LoVo (cell line): ENCODE measurements at places on chromosomes 6 and 20.
A peak's percentile ranks its signal among the peaks of the same experiment; 100 is the strongest.

- no peak for DNase-seq
These were observed 125.4 kb downstream of the MAN1A1 start for GRCh38 chr6:119224095-119224701.

GRCh38 chr20:34345402-34345736, 17.7 kb upstream of the ITCH start:
- DNase-seq: no peak

GRCh38 chr6:168214586-168215104, 104.9 kb downstream of the DACT2 start:
- no peak for DNase-seq

- DNase-seq: no peak
These were observed 203.4 kb upstream of the RIN2 start for GRCh38 chr20:19554666-19555065.

- no peak for DNase-seq
These were observed 347.0 kb downstream of the RNGTT start for GRCh38 chr6:88616380-88616779.

- no peak for DNase-seq
These were observed 10.1 kb downstream of the CD164 start for GRCh38 chr6:109372130-109372529.

- no peak for DNase-seq
These were observed 590.7 kb upstream of the FLRT3 start for GRCh38 chr20:14928083-14928482.

DNA sequence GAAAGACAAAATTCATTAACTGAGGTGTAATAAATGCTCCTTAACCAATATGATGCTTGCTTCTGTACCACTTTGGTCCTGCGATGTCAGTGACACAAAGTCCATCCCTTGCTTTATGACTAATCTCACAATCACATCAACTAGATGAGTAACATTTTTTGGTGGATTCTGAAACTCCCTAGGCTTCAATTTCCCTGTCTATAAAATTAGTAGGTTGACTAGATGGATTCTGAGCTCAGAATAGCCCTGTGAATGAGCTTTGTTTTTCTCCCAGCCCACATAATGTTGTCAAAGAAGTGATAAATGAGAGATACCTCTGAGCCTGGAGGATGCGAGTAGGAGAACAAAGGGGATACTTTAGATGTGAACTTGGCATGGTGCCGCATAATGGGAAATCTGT, 9.1 kb downstream of the TXLNB start:
- DNase-seq: no peak

- DNase-seq: no peak
These were observed 17.5 kb upstream of the PANK2 start for GRCh38 chr20:3871550-3872265.

GRCh38 chr6:165488624-165489295, 174.3 kb downstream of the PDE10A start:
- no peak for DNase-seq

- DNase-seq: no peak
These were observed 78.0 kb downstream of the YTHDF1 start for GRCh38 chr20:63137851-63138415.

DNA sequence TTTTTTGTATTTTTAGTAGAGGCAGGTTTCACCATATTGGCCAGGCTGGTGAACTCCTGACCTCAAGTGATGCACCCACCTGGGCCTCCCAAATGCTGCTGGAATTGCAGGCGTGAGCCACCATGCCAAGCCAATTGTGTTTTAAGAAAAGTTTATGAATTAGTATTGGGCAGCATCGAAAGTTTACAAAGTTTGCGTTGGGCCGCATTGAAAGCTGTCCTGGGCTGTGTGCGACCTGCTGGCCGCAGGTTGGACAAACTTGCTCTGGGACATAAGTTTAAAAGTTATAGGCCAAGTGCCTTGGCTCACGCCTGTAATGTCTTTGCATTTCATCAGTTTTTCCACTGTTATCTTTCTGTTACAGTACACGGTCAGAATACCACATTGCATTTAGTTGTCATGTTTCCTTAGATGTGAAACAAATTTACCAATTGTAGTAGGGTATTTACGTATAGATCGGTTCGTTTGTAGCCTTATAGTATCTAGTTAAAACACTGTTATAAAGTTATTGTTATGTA, 39.5 kb downstream of the ASXL1 start:
- DNase-seq: no peak

- DNase-seq: peak; percentile 55
These were observed 57.2 kb upstream of the ARHGAP18 start for GRCh38 chr6:129766959-129767728.

DNA sequence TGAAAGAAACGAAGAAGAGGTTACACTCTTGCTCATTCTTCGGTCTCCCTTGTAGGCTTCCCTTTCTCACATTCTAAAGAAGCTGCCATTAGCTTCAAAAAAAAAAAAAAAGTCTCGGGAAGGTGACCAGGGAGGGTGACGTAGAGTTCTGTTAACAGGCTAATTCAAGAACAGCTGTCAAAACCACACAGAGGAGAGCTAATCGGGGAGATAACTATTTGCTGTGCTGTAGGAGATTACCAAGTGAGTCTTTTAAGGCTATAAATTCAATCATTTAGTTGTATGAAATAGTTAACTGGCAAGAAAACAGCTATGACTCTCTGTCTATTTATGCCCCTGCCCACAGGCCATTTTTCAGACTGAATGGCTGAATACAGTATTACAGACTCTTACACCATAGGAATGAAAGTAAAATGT, 256.8 kb downstream of the SYNE1 start:
- peak; percentile 2 for DNase-seq

GRCh38 chr6:105786449-105786848, 299.7 kb upstream of the PRDM1 start:
- no peak for DNase-seq

GRCh38 chr20:58375759-58376352, 13.2 kb upstream of the VAPB start:
- no peak for DNase-seq

DNA sequence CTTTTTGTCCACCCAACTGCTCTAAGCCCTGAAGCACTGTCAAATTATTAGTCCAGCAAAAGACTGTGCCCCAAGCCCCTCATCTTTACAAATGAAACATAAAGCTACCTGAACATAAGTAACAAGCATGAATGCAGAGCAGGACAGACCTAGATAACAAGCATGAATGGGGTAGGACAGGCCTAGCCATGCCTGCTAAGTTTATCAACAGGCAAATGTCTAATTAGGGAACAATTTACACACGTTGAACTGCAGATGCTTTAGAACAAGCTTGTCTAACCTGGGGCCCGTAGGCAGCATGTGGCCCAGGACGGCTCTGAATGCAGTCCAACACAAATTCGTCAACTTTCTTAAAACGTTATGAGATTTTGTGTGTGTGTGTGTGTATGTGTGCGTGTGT, 13.6 kb downstream of the FBXO30 start:
- no peak for DNase-seq

DNA sequence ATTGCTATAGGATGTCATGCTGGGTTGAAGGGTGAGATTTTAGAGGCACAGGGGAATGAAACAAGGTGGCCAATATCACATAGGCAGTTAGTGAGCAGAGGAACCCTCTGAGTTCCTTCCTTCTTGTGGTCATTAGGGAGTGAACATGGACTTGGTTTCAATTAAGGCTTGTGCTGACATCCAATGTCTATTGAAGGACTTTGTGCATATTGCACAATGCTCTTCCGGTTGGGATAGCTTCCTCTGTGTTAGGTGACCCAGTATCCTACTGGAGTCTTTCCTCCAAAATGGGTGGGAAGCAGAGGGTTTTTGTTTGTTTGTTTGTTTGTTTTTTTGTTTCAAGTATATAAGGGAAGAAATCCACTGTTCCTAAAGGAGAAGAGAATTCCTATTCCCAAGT, 98.5 kb downstream of the HDGFL1 start:
- DNase-seq: no peak

DNA sequence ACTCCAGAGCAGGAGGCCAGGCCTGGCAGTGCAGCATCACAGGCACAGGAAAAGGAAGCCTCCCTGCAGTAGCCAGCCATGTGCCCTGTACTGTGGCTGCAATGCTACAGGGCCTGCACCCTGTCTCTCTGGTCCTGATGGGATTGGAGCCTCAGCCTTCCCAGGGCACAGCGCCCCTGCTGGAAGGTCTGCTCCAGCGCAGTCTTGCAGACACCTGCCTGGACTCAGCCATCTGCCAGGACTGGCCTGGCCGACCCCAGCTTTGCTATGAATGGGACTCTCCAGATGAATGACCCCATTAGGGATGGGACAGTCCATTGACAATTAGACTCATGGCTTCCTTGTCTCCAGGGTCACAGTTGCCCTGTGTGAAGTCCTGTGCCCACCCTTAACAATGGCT, 251.6 kb downstream of the ERMARD start:
- DNase-seq: no peak

DNA sequence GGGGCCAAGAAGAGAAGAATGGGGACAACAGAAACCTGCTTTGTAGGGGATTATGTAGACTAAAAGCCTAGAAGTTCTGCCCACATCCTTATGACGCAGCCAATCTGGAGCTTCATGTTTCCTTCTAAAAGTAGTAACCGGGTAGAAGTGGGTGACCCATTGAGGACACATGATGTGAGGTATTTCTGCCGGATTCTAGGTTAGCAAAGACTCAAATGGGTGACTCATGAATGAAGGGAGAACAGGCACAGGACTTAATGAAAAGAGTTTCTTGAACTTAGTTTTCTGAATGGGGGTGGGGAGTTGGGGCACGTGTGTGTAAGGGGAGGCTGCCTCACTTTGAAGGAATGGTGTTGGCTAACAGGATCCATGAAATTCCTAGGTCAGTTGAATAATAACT, 68.8 kb downstream of the CDS2 start:
- no peak for DNase-seq

GRCh38 chr20:703006-703405, 27.4 kb upstream of the SCRT2 start:
- no peak for DNase-seq

GRCh38 chr20:41334443-41335421, 5.9 kb upstream of the LPIN3 start:
- DNase-seq: no peak

- DNase-seq: no peak
These were observed 49.3 kb downstream of the CD83 start for GRCh38 chr6:14166839-14167238.

- no peak for DNase-seq
These were observed 52.1 kb downstream of the PLAGL1 start for GRCh38 chr6:143955971-143956370.

DNA sequence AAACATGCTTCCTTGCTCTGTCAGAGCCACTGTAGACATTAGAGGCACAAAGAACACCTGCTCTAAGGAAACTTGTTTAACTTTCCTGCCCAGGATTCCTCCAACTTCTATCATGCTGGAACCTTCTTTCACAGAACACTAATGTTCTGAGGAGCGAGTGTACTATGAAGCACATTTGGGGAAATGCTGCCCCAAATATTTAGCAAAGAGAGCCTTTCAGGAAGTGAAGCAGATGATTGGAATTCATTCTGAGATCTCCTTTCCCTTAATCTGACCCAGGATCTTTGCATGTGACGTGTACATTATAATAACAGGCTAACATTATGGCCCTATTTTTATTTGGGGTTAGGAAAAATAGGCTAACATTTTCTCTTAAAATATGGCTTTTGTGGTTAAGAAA, 21.0 kb upstream of the FYN start:
- DNase-seq: no peak

DNA sequence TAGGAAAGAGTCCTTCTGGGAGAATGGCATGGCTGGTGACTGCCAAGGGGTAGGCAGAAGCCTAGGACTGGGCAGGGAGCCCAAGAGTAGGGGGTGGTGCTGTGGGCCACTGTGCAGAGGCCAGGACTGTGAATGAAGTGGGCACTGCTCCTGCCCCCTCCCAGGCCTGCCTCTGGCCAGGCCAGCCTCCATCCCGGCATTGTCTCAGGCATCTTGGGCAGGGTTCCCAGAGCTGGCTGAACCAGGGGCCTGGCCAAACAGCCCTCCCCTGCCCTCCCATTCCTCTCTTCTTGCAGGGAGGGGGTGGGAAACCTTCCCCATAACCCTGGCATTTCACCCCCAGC, 81.6 kb downstream of the MRPL14 start:
- no peak for DNase-seq

DNA sequence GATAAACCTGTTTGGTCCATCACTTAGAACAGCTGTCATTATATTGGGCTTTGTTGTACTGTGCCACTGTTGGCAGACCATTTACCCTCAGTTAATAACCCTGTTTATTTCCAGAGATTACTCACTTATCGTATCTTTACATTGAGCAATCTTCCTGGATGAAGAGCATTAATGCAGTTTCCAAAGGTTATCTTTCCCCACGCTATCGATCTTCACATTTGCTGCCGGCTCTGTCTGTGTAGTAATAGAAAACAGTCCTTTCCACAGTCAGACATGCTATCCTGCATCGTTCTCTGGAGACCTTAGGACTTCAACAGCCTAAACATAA, 27.4 kb downstream of the GHRH start:
- DNase-seq: no peak

- DNase-seq: no peak
These were observed 64.9 kb downstream of the CHD6 start for GRCh38 chr20:41553142-41553879.

- DNase-seq: no peak
These were observed 52.0 kb downstream of the ME1 start for GRCh38 chr6:83378621-83379388.

GRCh38 chr20:31260326-31260932, 3.0 kb downstream of the DEFB115 start:
- peak; percentile 20 for DNase-seq

DNA sequence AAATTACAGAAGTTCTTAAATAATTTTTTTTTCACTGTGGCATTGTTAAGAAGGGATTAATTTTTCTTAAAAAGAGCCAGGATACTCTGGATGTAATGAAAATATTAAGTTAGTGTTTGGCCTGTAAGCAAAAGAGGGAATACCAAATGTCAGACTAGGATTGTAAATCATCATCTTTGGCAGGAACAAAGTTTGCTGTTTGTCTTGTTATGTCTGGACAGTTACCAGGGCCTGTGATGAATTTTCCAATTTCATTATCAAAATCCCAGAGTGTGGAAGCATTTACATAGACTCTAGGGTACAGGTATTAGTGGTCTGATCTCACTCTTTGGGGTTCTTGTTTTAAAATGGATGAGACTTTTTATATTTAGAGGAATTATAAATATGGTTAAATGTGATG, 26.1 kb downstream of the CEP57L1 start:
- no peak for DNase-seq

DNA sequence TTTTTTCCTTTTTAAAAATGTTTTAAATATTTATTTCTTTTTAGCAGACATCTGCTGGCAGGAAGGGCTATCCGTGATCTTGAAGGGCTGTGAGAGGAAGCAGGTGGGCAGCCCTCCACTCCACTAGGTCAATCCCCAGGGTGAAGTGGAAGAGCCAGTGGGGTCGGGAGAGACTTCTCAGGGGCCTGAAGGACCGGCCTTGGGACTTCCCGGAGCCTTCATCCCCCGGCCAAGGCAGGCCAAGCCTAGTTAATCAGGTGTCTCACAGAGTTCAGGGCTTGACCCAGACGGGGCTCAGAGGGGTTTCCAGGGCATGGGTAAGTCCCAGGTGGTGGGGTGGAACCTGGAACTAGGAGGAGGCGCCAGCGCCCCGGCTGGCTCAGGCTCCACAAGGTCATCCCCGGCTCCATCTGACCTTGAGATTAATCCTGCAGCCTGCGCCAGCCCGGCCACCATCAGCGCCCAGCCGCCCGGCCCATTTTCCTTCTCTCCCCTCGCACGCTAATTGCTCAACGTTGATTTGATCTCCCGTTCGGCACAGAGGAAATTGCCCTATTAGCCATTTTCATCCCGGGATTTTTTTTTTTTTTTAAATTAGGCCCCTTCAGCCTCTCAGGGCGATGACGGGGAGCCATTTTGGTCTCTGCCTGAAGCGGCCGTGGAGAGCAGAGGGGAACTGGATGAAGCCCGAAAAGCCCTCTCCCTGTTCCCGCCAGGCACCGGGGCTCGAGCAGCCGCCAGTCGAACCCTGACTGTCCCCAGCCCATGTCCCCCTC, 44.4 kb downstream of the MDFI start:
- DNase-seq: no peak
